Fibroblast of skin of back (primary cell): ENCODE measurements at places on chromosomes 2 and 18.

GRCh38 chr2:19902216-19902740 lies 495 bp upstream of the TTC32 start:
- DNase-seq: peak; percentile 16

DNA sequence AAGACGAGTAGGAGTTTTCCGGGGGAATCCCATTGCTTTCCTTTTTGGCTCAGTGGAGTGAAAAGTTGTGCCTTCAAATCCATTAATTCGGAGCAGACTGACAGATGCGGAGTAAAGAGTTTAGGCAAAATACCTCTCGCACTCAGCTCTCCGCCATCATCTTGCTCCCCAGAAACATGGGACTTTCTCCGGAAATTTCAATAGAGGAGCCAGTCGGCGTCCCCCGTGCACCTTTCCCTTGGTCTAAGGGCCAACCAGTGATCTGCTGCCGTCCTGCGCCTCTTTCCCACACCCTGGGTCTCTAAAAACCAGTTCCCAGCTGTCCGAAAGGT lies 318 bp downstream of the TYW5 start:
- no peak for DNase-seq

- peak; percentile 46 for DNase-seq
These were observed 215.9 kb downstream of the SP3 start for GRCh38 chr2:173749315-173749714.

GRCh38 chr2:138503087-138503442 lies 1.5 kb downstream of the SPOPL start:
- no peak for DNase-seq

- no peak for DNase-seq
These were observed 103.9 kb downstream of the SH3RF3 start for GRCh38 chr2:109232909-109233308.

GRCh38 chr2:231347081-231347480 lies 48.4 kb upstream of the B3GNT7 start:
- no peak for DNase-seq

DNA sequence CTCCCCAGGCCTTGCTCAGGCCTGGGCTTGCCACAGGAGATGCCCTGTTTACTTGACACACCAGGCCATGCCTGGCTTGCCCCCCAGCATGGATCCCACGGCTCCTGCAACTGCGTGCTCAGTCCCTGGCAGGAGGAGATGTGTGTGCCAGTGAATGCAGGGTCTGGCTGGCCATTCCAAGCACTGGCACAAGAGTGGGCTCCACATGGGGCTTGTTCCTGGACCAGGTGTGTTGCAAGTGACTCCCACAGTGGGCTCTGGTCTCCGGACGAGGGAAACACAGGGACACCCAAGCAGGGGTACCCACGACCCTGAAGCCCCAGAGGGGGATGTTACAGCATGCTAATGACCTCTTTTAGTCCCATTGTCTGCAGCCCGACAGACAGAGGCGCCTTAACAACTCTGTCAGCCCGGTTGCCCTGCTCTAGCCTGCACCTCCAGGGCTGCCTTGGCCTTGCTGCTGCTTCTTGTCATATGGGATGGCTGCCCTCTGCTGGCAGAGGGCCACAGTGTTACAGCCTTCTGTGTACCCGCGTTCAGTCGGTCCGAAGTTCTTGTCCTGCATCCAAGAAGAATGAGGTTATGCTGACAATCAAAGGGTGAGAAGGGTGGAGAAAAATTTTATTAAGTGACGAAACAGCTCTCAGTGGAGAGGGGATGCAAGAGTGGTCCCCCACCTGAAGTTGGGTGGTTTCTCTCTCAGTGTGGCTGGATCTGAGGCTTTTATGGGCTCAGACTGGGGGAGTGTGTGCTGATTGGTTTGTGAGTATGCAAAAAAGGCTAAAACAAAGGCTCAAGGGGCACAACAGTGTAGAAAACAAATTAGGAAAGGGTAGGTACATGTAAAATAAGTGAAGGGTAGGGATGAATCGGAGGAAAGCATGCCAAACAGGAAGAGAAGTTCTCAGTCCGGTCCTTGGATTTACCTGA lies 180.4 kb downstream of the MBD5 start:
- peak; percentile 58 for DNase-seq

- DNase-seq: no peak
These were observed 1.1 kb upstream of the CFLAR start for GRCh38 chr2:201114846-201115245.
